ENCODE measurements at places on chromosomes 6 and 20. TPM values are rescaled to one million over a fixed set of nuclear protein-coding genes. Genes with fewer than 3 reads are reported as not detected.

- DNase-seq, result no peak
These were observed 85.1 kb downstream of the MDN1 start for GRCh38 chr6:89734526-89734925.

The LINC00237 gene
- not detected for total RNA-seq

The MAP1LC3A gene
- 36.2 TPM for total RNA-seq

DNA sequence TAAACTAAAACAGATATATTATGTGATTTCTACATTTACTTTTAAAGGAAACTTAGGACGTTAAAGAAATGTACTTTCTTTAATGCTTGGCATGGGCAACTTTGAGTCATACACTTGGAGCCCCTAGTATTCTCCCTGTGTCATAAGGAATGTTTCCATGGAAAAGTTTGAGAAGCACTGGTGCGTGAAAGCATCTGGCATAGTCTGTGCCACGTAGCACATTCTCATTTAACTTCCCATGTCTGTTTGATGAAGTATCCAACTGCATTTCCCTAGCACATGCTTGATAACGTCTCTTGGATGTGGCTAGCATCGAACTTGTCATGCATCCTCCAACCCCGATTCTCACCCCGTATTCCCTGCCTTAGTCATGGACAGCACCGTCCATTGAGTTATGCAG is 172.0 kb downstream of the TBC1D7 start:
- DNase-seq, result no peak

DNA sequence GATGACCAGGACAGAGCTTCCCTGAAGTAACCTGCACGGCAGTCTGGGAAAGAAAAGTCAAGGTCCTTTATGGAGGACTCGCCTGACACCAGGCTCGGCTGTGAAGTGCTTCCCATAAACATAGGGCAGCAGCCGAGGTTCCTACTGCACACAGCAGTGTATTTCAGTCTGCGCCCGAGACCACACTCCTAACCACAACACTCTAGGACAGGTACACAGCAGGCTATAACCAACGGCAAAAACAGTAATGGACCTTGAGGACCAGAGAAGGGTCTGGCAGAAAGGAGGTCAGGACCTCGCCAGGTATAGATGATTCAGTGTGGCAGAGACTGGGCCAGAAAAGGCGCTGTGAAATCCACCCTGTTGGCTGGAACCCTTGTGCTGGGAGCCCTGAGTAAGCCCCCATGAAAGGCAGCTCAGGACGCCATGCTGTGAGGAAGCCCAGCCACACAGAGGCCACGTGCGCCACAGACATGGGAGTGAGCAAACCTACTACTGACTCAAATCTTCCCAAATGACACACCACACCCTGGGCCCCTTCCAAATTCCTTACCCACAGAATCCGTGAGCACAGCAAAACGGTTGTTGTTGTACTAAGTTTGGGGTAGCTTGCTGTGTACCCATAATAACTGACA is 129.6 kb upstream of the CST7 start:
- no peak for DNase-seq

DNA sequence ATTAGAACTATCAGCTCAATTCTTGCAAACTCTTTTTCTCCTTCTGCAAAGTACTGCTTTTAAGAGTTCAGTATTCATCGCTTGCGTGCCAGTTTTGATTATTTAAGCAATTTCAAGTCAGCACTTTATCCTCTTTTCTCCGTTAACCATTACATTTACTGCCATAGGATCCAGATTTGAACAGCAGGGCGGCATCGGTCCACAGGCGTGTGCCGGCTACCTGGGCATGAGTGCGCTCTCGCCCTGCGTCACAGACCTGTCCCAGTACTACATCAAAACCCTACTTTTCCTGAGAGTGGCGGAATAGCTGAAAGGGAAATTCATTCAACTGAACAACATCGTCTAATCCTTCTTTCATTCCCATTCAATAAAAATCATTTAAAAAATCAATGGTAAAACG is 53.4 kb downstream of the MYLK4 start:
- no peak for DNase-seq

The DEFB126 gene
- total RNA-seq, result not detected

DNA sequence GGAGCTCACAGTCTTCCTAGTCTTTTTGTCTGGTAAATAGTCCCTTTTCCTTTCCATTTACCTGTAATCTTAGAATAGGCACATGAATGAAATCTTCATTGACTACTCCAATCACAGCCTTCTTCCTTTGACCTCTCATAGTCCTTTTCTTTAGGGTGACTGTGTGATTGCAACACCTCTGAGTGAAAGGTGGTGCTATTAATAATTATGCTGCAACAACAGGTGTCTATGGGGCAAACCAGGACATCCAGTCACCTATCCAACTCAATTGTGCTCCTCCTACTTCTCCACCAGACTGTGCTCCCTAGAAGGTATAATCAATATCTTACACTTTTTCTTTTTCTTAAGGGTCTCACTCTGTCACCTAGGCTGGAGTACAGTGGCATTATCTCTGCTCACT is 29.4 kb downstream of the RIPOR2 start:
- no peak for DNase-seq

DNA sequence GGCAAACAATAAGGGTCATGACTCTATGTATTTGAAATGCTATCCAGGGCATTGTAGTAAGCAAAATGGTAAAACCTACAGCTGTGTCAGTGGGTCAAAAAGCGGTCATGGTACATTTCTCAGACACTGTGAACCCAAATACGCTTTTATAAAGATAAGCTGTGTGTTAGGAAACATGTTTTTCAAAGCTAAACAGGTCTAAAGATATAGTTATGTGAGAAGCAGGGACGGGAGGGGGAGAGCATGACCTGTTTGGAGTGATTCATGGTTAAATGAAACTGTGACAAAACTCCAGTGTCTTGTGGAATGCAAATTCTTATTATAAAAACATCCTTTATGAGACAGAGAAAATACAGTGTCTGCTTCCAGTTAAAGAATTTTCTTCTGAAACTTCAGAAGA is 205.4 kb upstream of the BMP2 start:
- no peak for DNase-seq

The NEURL2 gene
- total RNA-seq, result 17.9 TPM

DNA sequence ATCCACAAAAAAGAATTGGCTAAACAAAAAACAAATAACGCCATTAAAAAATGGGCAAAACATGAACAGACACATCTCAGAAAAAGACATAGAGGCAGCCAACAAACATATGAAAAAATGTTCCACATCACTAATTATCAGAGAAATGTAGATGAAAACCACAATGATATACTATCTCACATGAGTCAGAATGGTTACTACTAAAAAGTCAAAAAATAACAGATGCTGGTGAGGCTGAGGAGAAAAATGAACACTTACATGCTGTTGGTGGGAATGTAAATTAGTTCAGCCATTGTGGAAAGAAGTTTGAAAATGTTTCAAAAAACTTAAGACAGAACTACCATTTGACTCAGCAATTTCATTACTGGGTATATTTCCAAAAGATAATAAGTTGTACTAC is 430.1 kb upstream of the JAG1 start:
- DNase-seq, result no peak

Measured in ureter (tissue), 1 donor.